ENCODE measurements at places on chromosomes 7 and 10. TPM values are rescaled to one million over a fixed set of nuclear protein-coding genes. Genes with fewer than 3 reads are reported as not detected.
A peak's percentile ranks its signal among the peaks of the same experiment; 100 is the strongest.

GRCh38 chr10:49735848-49736563, 26.1 kb downstream of the OGDHL start:
- DNase-seq, result no peak

DNA sequence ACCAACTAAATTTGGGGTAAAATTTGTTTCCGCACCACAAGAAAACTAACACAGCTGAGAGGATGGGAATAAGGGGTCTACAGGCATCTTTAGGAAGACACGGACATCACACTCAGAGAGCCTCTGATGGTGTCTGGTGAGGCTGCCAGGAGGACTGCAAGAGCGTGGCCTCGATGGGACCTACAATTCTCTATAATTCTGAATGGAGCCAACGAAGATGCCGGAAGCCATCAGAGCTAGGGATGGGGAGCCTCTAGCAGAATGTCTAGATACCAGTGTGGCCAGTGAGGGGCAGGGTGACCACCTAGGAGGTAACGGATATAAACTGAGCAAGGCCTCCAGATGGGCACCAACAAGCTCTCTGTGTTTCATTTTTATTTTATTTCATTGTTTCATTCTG, 7.5 kb downstream of the GRID1 start:
- DNase-seq, result no peak

The NCF1 gene
- total RNA-seq, result 1.6 TPM

DNA sequence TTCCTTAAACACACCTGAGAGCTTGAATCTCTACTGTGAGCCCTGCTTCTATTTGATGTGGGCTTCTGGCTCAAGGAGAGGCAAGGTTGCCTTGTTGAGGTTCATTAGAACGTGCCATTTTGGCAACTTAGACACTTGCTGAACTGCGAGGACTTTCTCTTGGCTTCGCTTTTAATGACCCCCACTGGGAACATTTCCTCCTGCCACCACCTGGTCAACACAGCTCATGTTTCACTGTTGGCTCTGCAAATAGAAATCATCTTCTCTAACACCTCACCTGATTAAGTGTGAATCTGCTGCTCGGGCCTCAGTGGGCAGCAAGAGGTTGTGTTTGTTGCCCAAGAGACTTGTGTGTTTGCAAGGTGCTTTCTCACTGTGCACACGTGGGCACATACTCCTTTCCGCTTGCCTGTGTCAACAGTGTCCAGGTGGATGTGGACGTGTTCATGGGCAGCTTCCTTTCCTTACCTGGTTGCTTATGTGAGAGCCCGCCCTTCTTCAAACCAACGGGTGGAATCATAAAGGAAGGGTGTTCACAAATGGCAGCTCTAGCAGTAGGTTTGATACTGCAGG, 147.0 kb downstream of the NRP1 start:
- no peak for DNase-seq

DNA sequence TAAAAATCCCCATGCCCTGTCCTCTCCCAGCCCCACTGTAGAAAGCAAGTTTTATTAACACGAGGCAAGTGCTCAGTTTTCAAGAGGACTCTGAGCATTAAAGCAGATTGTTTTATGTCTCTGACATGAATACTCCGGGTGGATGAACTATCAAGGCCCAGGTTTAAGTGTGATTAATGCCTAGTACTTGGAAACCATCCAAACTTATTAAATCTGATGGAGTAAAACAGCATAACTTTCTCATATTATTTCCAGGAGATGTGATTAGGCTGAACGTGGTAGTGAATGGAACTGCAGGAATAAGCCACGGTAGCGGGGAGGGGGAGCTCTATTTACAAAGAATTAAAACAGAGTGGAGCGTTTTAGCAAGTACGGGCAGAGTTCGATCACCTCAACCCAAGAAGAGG, 144.2 kb upstream of the RNF32 start:
- DNase-seq, result no peak

GRCh38 chr7:101669307-101669706, 40.2 kb upstream of the MYL10 start:
- DNase-seq, result no peak

The CPEB3 gene
- total RNA-seq, result 14.3 TPM

- DNase-seq, result peak; percentile 52
Measured at GRCh38 chr7:105589356-105590077, 8.2 kb upstream of the EFCAB10 start.

GRCh38 chr7:100694098-100694745, at the start of gene GIGYF1:
Gene GIGYF1, minus strand, starts transcription at chr7:100694250. Its CDS starts 6,012 bp downstream, at chr7:100688238.
- DNase-seq, result peak; percentile 90

DNA sequence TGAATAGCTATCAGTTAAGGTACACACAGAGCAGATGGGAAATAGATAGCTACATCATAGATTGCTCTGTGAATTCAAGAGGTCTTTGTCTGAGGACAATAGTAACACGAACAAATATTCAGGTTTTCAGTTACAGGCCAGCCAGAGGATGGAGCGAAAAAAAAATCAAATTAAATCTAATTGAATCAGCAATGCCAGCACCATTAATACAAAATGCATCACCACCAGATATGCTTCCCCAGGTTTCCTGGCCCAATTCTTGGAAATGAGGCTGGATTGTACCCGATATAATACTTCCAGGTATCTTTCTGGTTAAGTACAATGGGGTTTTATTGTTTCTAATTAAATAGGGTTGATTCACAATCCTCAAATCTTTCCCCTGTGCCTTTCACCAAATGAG, 975.8 kb upstream of the AUTS2 start:
- no peak for DNase-seq

DNA sequence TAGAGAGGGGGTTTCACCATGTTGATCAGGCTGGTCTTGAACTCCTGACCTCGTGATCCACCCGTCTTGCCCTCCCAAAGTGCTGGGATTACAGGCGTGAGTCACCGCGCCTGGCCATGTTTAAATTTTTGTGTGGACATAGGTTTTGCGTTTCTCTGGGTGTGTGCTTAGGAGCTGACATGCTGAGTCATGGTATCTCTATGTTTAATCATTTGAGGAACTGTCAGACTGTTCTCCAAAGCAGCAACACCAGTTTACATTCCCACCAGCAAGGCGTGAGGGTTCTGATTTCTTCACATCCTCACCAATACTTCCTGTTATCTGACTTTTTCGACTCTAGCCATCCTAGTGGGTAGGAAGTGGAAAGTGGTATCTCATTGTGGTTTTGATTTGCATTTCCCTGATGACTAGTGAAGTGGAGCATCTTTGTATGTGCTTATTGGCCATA, 153.7 kb downstream of the DNAJB6 start:
- no peak for DNase-seq

Data from right cardiac atrium (tissue), 5 donors.